CD4-positive, alpha-beta T cell treated with Interleukin-6 at 100 ng/mL for 8 hours (primary cell): ENCODE measurements at places on chromosomes 7 and 10.

GRCh38 chr7:143380646-143381426, at the start of gene ZYX:
Gene ZYX, plus strand, starts transcription at chr7:143381345. Its CDS starts 227 bp downstream, at chr7:143381572.
- peak; percentile 86 for DNase-seq

- no peak for DNase-seq
These were observed 32.9 kb upstream of the BPGM start for GRCh38 chr7:134613623-134614347.

- DNase-seq: no peak
These were observed 84.0 kb upstream of the KLF6 start for GRCh38 chr10:3869036-3869435.

DNA sequence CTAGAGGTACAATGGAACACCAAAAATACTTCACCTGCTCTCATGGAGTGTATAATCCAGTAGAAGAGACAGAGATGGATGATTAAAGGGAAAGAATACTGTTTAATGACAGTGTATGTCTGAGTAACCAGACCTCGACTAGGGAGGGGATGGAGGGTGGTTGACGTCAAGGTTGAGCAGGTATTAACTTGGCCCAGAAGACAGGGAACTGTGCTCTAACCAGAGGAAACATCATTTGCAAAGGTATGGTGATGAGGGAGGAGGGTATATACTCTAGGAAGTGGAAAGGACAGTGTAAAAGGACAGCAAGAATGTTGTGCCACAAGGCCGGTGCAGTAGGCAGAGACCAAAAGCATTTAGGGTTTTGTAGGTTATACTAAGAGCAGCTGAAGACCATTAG, 2.9 kb downstream of the MIOS start:
- no peak for DNase-seq

DNA sequence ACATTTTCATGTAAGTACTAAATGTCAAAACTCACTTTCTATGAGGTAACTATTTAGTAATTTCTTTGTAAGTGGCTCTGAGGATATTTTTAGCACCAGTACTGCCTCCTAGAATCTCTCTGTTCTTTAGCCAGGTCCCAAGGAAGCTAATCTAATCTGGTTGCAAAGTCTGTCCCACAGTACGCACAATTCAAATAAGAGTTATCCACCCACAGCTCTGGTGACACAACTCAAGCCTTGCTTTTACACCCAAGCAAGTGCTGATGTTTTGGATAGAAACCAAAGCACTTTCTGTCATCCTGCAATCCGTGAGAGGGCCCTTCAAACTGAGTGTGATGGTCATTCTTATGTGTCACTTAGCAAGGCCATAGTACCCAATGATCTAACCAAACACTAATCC, 14.5 kb downstream of the GIMAP5 start:
- DNase-seq: no peak

DNA sequence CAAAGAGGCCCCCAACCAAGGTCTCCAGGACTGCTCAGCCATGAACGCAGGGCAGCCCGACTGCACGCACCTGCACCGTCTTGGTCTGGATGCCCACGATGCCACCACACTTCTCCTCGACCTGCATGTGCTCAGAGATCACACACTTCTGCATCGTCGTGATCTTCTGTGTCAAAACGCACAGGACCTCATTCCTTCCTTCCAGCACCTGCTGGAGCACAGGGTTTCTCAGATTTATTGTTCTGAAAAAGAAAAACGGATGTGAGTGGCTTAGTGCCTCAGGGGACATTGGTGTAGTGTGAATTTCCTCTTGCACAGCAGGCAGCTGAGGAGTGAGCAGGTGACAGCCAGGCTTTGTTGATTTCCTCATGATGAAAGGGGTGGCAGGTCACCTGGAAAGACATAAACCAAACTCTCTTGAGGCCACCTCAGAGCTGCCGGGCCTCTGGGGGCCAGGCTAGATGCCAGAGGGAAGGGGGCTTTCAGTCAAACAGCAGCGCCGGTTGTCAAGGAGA, 38.2 kb downstream of the GSDME start:
- DNase-seq: no peak

DNA sequence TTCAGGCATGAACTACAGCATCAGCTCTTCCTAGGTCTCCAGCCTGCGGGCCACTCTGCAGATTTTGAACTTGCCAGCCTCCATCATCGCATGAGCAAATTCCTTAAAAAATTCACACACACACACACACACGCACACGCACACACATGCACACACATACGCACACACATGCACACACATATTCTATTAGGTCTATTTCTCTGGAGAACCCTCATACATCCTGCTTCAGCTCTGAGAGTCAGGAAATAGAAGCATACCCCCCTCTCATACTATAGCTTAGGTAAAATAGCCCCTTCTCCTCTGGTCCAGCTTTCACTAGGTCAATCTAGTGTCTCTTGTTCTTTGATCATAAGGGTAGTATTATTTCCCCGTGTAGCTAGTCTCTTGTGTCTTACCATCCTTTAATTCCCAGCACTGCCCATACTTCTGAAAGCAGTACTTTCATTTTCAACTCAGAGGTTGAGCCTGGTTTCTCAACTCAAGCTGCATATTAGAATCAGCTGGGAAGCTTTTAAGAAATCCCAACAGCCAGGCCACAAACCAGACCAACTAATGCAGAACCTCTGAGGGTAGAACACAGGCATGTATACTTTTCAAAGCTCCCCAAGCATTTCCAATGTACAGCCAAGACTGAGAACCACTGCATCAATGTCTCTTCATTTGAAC, 30.9 kb upstream of the ITGB8 start:
- DNase-seq: no peak

DNA sequence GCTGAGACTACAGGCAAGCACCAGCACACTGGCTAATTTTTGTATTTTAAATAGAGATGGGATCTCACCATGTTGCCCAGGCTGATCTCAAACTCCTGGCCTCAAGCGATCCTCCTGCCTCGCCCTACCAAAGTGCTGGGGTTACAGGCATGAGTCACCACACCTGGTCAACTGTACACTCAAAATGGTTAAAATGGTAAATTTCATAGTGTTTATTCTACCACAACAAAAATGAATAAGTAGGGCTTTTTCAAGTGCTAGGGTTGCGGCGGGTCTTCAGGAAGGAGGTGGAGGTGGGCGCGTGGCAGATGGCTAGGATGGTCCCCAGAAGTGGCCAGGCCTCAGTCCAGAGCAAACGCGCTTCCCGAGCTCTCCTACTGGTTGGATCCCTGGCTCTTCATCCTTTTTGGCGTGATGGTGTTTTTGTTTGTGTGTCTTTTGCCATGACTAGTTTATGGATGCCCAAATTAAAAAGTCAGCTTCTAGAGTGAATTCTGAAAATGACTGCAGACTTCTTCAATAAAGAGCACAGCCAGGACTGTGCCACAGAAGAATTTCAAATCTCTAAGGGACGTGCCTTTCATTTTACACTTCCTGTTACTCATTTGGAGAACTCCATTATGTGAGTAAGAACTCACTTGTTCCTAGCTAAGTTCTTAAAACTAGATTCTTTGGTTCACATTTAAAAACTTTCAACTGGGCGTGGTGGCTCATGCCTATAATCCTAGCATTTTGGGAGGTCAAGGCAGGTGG, 73.9 kb downstream of the TMEM130 start:
- DNase-seq: no peak

GRCh38 chr10:15684768-15685167, 35.0 kb downstream of the ITGA8 start:
- DNase-seq: no peak

- DNase-seq: no peak
These were observed 43.9 kb upstream of the DNAJB6 start for GRCh38 chr7:157292770-157293412.

DNA sequence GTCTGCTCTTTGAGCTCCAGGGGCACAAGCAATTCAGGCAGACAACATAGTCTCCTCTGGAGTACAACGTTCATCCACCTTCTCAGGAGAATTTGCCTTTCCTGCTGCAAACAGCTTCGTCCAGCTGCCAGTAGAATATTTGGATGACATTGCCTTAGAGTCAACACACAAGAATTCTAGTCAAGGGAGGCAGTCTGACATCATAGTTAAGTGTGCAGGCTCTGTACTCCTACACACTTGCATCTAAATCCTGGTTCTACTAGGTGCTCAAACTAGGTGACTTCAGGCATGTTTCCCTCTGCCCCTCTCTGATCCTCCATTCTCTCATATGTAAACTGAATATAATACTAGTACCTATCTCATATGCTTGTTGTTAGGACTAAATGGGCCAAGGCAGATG, 314.8 kb downstream of the HPSE2 start:
- no peak for DNase-seq

GRCh38 chr10:80323311-80323710, 33.2 kb downstream of the DYDC1 start:
- DNase-seq: no peak

- no peak for DNase-seq
These were observed 312.6 kb downstream of the FGFR2 start for GRCh38 chr10:121285406-121286196.
